Amniotic stem cell (primary cell): ENCODE measurements at places on chromosomes 16 and 17.
A peak's percentile ranks its signal among the peaks of the same experiment; 100 is the strongest.

DNA sequence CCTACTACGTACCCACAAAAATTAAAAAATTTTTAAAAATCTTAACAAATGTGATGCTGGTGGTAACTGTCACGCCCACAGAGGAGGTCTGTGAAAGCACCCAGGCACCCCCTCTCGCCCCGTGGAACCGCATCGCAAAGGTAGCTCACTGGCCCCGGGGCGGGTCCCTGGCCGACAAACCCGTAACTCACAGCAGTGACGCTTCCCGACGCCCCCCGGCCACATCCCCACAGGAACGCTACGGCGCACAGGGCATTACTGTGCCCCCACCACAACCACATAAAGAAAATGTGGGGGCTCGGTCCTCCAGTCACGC lies 366 bp downstream of the ANKS3 start:
- no peak for DNase-seq

DNA sequence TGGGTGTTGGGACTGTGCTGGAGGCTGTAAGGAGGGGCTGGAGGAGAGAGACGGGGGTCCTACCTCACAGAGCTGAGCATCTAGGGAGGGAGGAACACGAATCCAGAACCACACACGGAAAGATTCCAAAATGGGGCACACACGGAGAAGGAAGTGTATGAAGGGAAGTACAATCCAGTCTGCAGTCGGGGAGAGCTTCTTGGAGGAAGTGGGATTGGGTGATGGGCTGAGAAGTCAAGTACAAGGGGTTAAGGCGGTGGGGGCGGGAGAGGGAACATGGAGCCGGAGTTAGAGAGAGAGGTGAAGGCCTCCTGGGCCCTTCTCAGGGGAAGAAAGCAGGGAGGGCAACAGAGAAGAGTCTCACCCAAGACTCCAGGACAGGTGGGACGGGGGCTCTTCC lies 107.5 kb upstream of the CREBBP start:
- no peak for DNase-seq

DNA sequence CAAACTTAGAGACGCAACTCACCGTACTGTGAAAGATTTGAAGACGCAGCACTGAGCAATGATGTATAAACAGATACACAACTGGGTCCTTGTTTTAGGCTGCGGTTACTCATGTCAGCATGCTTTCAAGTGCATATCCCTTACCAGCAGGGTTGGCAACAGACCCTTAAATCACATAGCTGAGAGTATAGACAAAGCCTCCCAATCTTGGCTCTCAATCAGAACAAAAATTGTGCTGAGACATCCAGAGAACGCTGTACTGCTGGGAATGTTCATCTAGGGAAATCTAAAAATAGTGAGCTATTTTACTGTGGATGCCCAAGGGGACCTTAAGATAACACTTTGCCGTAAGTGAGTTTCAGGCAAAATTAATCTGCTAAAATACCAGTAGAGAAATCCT lies 84.4 kb upstream of the NUDT7 start:
- DNase-seq = no peak

DNA sequence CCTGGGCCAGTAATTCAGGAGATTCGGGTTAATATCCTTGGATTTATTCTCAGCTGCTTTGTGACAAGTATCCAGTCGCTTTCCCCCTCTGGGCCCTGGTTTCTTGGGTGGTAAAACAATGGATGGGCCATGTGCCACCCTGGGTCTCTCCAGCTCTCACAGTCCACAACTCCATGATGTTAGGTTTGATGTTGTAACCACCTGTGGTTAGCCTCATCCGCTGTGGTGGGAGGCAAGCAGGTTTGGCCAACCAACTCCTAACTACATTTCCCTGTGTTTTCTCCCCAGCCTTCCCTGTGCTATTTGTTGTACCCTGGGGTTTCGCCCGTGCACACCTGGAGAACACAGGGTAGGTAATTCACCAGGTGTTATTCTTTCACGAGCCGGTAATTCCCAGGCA lies 35.1 kb downstream of the GLP2R start:
- no peak for DNase-seq

GRCh38 chr16:774086-775001 lies 13.8 kb downstream of the MSLN start:
- no peak for DNase-seq

DNA sequence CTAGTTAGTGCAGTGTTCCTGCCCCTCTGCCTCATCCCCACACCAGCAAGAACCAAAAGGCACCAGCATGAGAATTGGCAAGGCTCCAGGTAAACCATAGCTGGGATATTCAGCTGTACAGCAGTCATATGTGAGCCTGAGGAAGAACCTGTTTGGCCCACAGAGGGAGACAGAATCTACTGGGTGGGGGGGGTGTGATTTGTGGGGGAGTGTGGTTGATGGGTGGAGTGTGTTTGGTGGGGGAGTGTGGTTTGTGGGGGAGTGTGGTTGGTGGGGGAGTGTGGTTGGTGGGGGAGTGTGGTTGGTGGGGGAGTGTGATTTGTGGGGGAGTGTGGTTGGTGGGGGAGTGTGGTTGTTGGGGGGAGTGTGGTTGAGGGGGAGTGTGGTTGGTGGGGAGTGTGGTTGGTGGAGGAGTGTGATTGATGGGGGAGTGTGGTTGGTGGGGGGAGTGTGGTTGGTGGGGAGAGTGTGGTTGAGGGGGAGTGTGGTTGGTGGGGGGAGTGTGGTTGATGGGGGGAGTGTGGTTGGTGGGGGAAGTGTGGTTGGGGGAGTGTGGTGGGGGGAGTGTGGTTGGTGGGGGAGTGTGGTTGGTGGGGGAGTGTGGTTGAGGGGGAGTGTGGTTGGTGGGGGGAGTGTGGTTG lies 19.5 kb downstream of the MINK1 start:
- DNase-seq = peak; percentile 25

GRCh38 chr16:10100829-10101228 lies 81.4 kb downstream of the GRIN2A start:
- DNase-seq = no peak

DNA sequence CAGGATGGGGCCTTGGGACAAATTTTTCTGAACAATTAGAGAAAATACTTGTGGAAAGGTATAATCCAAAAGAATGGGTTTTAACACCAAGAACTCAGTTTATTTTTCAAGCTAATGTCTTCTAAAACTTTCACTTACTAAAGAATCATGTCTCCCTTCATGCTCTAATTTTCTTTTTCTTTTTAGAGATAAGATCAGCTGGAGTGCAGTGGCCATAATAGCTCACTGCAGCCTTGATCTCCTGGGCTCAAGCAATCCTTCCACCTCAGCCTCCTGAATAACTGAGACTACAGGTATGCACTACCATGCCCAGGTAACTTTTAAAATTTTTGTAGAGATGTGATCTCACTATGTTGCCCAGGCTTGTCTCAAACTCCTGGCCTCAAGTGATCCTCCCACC lies 5.5 kb downstream of the OR4D1 start:
- no peak for DNase-seq

DNA sequence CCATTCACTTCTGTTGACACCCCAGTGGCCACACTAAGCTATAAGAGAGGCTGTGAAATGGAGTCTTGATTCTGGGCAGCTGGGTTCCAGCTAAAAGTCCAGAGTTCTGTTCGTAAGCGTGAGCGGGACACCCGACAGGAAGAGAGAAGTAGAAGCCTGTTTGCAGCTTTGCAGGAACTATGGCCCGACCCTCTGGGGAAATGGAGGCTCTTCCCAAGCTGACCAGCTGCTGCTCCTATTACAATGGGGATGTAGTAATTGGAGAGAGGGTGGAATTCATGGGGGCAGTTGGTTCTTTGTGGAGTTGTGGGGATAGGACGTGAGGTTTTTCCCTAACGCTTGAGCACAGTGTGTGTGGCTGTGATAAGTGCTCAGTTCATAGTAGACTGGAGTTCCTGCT lies 28.4 kb downstream of the UBALD1 start:
- no peak for DNase-seq

DNA sequence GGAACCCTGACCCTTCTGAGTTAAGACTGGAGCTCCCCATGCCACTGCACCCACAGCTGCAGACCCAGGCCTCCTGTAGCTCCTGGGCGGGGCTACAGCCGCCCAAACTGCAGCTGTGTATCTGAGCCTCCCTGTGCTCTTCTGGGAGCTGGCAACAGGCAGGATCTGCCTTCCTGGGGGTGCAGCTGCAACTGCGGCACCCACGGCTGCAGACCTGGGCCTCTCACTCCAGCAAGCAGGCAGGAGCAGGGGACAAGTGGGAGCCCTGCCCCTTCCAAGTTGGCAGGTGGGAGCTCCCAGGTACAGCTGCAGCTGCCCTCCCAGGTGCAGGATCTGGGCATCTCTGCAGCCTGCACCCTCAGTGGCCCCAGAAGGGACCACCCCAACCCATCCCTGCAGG lies 41.5 kb downstream of the SPACA3 start:
- no peak for DNase-seq

DNA sequence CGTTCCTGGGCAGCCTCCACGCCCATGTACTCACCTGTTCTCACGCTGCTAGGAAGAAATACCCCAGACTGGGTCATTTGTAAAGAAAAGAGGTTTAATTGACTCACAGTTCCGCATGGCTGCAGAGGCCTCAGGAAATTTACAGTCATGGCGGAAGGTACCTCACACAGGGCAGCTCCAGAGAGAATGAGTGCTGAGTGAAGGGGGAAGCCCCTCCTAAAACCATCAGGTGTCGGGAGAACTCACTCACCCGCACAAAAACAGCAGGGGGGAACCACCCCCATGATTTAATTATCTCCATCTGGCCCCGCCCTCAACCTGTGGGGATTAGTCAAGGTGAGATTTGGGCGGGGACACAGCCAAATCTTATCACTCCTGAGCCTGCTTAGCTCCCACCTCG lies 18.2 kb downstream of the RAB40C start:
- no peak for DNase-seq

DNA sequence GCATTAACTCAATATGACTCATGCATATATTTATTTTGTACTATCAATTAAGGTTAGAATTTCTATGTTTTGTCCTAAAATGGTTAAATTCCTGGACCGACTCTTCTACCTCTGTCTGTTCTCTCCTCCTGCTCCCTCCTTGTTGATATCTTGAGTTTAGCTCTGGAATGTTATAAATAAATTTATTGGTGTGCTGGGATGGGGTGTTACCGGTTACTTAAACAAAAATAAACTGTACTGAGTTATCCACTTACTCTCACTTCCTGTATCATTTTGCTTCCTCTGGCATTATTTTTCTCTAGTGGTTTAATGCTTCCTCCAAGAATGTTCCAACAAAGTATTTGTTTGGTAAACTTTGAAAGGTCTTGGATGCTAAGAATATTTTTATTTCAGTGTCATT lies 120.1 kb downstream of the ABCA8 start:
- DNase-seq = no peak

DNA sequence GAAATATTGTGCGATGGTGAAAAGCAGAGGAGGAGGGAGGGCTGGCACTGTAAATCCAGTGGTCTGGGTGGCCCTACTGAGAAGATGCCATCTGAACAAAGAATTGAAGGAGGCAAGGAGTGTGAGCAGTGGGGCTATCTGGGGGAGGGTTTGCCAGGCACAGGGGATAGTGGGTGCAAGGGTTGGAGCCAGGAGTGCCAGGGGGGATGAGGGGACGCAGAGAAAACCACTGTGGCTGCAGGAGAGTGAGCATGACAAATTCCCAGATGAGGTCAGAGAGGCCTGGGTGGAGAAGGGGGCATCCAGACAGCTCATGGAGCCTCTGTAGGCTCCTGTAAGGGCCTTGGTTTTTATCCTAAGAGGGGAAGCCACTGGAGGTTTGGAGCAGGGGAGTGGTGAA lies 4.8 kb downstream of the XYLT2 start:
- no peak for DNase-seq

GRCh38 chr16:65757064-65757463 lies 609.4 kb upstream of the CDH5 start:
- no peak for DNase-seq

DNA sequence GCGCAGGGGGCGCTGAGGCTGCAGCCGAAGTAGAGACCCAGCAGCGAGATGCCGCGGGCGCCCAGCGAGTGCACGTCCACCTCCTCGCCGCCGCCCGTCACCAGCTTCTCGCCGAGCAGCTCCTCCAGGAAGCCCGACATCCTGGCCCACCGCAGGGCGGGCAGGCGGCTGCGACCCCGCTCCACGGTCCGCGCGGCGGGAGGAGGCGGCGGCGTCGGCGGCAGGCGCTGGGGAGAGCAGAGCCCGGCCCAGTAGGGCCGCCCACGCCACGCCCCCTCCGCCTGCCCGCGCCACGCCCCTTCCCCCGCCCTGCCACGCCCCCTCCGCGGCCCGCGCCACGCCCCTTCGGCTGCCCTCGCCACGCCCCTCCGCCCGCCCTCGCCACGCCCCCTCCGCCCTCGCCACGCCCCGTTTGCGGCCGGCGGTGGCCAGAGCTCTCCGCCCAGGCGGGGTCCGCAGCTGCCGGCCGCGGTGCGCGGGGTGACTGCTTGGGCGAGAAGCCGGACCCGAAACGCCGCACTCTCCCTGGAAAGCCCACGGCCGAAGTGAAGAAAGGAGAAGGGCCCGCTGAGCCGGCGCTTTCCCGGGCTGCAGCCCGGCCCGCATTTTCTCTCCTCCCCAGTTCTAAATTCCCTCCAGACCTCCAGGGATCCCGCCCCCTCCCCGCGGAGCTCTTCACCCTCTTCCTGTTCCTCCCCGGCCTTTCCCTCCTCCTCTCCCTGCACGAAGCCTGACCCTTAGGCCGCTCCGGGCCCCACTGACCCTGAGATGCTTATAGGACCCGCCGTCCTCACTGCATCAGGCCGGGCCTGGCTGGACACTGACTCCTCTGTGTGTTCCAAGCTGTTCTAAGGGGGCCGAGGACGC lies at the start of gene NXN:
Gene NXN, minus strand, starts transcription at position 238 of the 867 bp plus-strand sequence.
- peak; percentile 51 for DNase-seq

DNA sequence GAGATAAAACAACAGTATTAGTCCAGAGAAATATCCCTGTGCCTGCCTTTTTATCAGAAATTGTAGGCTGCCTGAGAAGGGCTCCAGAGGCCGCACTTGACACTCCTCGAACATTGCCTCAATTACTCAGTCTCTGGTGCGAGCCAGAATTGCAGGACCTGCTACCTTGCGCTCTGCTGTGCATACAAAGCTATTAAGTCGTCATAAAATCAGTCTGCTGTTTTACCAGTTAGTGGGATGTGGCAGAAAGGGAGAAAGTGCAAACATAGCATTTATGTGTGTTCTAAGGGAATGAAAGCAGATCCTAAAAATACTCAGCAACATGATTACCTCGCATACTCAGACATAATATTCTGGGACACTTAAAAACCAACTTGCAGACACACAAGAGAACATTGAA lies 70.6 kb downstream of the TMC6 start:
- DNase-seq = no peak

DNA sequence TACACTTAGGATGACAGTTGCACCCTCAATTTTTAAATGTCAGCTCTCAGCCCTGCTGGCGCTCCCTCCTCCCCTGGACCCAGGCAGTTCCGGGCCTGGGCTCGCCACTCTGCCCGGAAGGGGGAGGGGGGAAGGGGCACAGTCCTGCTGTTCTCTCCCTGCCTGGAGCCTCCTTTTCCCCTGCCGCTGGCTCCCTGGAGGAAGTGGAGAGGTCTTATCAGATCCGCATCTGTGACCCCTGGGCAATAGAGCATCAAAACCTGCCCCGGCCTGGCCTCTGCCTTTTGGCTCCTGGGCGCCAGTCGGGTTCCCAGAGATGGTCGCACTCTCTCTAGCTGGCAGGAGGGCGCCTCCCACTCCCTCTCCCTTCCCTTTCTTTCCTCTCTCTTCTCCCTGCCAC lies 149.3 kb downstream of the IRF8 start:
- DNase-seq = no peak

GRCh38 chr16:82621781-82622180 lies 5.0 kb upstream of the CDH13 start:
- DNase-seq = no peak
